H4 (cell line): ENCODE measurements at places on chromosomes 13 and 19.

GRCh38 chr13:64505336-64505910, 2724.7 kb downstream of the PCDH9 start:
- DNase-seq, result no peak

DNA sequence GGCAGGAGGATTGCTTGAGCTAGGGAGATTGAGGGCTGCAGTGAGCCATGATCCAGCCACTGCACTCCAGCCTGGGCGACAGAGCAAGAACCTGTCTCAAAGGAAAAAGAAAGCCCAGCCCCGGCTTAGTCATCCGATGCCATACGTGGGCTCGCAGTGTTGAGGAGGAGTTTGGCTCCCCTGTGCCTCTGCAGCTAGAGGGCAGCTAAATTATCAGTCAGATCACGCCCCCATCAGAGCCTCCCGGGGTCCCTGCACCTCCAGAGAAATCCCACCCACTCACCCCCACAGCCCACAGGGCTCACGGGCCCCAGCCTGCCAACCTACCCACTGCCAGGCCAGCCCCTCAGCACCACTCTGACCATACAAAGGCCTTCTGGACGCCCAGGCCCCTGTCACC, 27.6 kb downstream of the MAU2 start:
- no peak for DNase-seq

DNA sequence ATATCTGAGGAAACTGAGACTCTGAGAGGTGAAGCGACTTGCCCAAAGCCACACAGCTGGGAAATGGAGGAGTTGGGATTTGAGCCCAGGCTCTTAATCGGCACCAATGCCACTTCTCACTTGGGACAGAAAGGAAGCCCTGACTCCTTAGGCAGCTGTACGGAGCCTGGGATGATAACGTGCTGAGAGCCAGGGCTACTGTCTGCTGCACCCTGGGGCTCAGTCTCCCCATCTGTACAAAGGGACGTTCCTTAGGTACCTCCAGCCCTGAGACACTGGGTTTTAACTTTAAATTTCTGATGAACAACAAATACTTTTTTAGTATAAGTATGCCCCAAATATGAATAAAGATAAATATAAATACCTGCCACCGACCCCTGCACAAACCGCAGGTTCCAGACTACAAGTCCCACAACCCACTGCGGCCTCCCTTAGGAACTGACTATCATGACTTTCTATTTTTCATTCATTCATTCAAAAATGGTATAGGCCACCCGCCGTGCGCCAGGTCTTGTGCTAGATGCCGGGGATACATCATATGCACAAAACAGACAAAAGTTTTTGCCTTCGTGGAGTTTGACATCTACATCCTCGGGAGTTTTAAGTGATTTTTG, 776 bp upstream of the NCLN start:
- no peak for DNase-seq

DNA sequence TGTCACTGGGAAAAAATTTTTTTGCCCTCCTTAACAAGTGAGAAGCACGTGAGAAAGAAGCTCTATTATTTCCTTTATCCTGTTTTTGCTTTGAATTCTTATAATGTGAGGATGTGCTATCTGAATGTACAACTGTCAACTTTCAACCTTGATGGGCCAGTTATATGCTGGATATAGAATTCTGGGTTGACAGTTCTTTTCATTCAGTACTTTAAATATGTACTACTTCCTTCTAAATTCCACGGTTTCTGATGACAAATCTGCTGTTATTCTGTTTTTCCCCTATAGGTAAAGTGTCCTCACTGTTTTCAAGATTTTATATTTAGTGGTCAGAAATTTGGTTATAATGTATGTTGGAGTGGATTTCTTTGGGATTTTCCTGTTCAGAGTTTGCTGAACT, 29.9 kb downstream of the ZDHHC20 start:
- DNase-seq, result no peak

- no peak for DNase-seq
Observed at GRCh38 chr19:38441657-38442348, 8.3 kb downstream of the RYR1 start.

GRCh38 chr19:46546194-46546896, 50.7 kb upstream of the PNMA8B start:
- no peak for DNase-seq

DNA sequence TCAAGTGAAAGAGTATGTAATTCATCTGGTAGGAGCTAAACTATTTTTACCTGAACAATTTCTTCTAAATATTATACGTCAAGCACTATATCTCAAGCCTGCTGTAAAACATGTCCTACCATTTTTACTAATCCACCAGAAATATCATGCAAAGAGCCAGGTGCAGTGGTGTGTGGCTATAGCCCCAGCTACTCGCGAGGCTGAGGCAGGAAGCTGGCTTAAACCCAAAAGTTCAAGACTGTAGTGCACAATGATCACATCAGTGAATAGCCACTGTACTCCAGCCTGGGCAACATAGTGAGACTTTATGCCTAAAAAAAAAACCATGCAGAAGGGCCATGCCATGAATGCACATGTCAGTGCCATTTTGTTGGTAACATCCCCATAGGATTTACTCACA, 20.7 kb upstream of the CLN5 start:
- no peak for DNase-seq

GRCh38 chr13:46039411-46040182, 12.9 kb downstream of the ZC3H13 start:
- DNase-seq, result no peak

DNA sequence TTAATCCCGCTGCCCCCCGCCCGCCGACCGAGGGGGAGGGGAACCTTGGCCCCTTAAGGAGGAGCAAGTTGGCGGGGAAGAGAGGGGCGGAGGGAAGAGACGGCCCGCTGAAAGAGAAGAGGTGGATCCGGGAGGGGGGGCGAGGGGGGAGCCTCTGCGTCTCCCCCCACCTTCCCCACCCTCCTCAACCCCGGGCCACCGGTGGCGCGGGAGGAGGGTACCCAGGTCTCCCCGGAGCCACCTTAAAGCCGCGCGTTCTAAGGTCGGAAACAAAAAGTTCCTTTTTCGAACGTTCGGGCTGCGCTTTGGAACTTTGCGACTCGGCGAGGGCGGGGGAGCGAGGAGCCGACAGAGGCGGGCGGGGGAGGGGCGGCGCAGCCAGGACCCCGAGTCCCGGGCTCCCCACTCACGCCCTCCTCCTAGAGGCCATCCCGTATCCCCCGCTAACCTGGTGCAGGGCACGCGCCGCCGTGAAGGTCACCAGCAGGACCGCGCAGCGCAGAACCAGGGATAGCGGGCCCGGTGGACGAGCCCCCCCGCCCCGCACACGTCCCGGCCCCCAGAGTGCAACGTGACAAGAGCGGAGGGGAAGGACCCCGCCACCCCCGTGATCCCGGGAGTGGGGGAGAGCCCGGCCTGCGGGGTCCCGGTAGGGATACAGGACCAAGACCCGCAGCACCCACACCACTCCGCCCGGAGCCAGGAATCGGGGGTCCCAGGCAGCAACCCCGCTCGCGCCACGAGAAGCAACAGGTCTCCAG, 659 bp downstream of the ERF start:
- peak; percentile 60 for DNase-seq

DNA sequence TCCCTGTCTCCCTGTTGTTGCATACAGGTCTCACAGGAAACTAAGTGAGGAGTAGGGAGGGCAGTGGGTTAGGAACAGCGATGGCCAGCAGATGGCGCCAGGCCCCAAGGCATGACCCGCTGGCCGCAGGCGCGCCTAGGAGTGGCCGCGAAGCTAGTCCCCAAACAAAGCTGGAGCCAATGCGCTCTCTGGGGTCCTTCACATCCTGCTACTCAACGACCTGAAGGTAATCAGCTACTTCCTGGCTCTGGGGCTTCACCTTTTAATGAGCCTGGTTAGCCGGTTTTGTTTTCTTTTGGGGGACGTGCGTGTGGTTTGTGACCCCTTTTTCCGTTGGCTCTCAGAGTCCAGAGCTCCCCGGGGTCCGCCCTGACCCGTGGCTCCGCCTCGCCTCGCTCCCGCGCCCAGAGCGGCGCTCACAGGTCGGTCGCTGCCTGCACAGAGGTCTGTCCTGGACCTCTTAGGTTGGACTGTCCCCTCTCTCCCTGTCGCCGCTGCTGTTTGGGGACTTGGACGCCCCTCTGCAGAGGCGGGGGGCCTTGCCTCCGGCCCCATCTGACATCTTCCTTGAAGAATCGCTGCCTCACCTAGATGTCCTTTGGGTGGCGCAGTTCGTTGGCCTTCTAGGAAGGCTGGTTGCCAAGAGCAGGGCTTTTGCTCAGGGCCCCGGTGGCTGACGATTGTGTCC, 62.2 kb upstream of the GTF3A start:
- DNase-seq, result peak; percentile 70

DNA sequence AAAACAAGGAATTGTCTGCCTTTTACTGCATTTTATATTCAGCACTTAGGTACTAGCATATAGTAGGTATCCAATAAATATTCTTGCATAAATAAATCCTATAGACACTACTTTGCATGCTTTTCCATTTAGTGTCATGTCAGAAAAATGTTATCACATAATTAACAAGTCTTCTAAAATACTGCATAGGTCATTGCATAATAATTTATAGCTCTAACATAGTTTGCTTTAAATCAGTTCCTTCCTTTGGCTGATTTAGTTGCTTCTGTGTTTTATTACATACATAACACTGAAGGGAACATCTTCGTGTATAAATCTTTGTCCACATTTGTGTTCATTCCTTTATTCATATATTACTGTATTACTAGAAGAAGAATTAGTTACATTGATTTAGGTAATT, 36.2 kb downstream of the WASF3 start:
- DNase-seq, result no peak

DNA sequence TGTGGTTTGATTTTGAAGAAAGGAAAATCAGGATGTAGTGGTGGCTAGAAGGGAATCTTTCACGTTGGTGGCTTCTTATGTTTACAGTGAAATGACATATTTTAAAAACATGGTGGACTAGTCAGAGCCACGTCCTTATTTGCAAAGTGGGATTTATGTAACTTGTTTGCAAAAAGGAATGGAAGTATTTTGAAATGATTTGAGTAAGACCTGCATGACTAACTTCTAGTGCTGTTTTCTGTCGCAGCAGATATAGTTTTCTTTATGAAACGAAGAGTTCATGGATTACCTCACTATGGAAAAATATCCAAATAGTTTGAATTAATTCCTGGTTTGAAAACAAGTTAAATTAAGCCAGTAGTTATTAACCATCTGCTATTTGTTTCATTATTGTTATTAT, 476.5 kb downstream of the MYO16 start:
- no peak for DNase-seq

DNA sequence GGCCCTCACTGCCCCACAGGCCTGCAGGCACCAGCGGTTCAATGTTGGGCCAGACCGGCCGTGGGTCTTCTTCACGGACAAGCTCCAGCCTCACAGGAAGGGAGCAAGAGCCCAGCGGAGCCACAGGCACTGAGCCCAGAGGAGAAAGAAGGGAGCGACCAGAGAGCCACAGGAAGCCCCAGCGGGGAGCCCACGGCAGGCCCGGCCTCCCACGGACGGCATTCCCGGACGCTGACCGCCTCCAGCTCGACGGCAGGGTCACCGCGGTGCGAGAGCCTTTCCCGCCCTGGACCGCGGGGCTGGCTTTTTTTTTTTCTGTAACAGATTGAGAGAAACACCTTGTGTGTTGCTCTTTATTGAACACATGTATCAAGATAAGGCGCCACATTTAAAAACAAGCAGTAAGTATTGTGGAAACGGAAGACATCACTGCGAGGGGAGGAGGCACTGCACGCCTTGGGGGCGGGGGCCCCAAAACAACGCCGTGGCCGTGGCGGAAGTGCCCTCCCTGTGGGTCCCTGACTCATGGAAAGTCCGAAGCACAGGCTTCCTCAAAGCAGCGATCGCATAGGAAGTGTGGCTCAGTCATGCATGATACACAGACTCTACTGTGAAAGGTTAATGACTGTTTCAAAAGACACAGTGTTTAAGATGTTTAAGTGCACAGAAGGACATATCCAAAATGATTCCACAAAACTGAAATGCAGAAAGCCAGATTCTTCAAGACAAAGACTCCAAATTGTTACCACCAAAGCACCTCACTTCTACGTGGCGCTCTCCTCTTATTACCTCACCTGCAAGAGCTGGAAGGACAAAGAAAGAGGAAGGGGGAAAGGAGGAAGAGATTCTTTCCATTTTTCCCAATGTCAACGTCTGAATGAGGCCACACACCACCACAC, 3.5 kb downstream of the RASA3 start:
- peak; percentile 75 for DNase-seq

- DNase-seq, result no peak
Observed at GRCh38 chr13:90187478-90188350, 1159.8 kb upstream of the MIR17HG start.

GRCh38 chr13:25890671-25891212, 161.1 kb downstream of the SHISA2 start:
- no peak for DNase-seq

GRCh38 chr19:19570571-19570970, 32.5 kb downstream of the CILP2 start:
- DNase-seq, result no peak

- DNase-seq, result no peak
Observed at GRCh38 chr13:110949628-110950027, 34.8 kb upstream of the ANKRD10 start.

DNA sequence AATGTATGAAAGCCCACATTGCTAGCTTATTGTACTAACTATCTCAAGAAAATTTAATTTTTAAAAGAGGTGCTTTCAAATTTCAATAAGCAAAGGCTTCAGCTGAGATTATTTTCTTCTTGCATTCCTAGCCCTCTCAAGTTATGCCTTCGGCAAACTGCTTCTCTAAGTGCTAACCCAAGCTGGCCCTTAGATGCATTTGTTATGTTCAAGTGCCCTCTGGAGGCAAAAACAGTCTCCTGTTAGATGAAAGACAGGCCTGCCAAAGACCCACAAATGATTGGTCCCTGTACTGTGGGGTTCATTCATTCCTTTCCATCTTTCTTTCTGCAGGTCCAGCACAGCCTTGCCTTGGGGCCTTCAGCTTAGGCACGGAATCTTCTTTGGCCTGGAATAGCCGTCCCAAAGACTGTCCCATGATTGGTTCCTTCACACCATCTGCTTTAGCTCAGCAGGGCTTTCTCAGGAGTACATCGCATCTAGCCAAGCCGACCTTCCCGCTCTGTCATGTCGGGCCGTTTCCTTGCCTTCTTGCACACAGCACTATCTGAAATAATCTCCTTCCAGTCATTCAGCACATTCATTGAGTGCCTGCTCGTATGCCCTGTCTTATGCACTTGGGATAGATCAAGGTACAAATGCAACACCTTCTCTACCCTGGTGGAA, 26.4 kb upstream of the TPTE2 start:
- DNase-seq, result peak; percentile 9

DNA sequence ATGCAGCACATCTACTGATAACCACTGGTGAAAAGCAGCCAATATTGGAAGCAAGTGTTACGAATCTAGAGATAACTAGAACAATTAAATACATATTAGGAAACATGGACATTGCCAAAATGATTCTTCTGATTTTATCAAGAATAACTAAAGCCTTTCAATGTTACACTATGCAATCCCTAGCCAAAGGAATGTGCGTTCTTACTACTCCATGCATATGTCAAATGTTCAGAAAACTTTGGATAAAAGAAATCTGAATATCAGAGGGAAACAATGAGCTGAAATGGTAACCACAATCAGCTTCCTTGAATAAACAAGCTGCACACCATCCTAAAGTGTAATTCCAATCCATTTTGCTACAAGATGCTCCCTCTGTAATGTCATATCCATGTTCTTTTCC, 951 bp upstream of the POSTN start:
- DNase-seq, result no peak
